Myocyte (in vitro differentiated cells): ENCODE measurements at places on chromosomes 2 and 18. TPM values are rescaled to one million over a fixed set of nuclear protein-coding genes. Genes with fewer than 3 reads are reported as not detected.

The MGAT4A gene
- 0.16 and 2.0 TPM in 2 replicates for total RNA-seq

GRCh38 chr2:207748993-207749392 is 20.7 kb downstream of the FZD5 start:
- DNase-seq: no peak

DNA sequence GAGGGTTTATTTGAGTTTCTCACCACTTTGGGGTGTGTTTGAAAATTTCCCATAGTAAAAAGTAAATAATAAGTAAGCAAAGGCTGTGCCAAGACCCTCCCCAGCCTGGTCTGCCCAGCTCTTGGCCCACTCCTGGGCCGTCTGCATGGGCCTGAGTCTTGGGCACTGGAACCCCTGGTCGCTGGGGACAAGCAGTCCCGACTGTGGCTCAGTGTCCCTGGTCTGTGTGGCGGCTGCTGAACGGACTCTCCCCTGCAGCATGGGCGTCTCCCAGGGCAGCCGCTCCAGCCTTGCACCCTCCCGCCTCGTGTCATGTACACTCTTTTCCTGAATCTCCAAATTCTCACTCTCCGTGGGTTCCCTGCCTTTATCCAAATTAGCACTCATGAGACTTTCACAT is 7.2 kb upstream of the ASPRV1 start:
- no peak for DNase-seq

DNA sequence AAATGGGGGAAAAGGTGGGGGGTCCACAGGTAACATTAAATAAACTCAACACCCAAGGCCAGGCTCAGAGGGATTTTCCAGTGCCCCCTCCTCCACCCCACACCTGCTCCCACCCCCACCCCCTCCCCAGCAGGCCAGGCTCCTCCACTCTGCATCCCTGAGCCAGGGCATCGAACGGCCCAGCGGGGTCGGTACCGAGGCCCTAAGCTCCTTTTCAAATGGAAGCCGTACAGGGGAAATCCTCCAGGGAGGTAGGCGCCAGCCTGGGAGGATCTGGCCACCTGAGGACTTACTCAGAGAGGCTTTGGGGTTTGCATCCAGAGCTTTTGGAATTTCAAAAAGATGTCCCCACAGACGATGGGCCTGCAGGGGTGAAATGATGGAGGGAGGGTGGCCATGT is 46.5 kb downstream of the ZFP36L2 start:
- no peak for DNase-seq

DNA sequence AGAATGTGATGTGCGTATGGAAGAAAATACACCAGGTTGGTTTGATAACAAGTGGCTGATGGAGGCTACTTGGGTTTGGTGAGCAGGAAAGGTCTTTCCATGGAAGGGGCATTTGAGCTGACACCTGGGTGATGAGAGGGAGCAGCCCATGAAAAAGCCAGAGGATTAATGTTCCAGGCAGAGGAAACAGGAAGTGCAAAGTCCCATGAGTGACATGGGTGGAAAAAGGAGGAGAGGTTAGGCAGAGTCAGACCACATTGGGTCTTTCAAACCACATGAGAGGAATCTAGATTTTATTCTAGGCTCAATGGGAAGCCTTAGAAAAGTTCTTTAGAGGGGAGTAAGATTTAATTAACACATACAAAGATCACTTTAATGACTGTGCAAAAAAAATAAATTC is 195.7 kb downstream of the LRATD1 start:
- DNase-seq: no peak
